Fibroblast of the aortic adventitia (primary cell): ENCODE measurements at places on chromosomes 7 and 10. TPM values are rescaled to one million over a fixed set of nuclear protein-coding genes. Genes with fewer than 3 reads are reported as not detected.

DNA sequence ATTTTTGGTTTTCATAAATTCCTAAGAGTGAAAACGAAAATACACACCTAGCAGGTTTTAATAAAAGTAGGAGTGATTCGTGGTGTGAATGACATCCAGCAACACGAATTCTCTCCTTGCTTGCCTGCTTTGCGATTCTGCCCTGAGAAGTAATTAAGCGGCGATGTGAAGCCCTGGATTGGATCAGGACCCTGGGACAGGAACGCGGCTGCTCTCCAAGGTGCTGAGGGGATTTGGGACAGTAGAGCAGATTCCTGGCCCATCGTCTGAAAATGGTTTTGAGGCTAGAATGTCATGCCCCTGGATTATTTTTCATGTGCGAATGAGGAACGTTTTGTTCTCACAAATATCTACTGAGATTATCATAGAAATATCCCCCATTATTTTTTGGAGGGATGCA is 7.8 kb downstream of the NPS start:
- DNase-seq, result no peak

GRCh38 chr7:150406567-150407421 is 27.7 kb downstream of the ZNF775 start:
- DNase-seq, result peak; percentile 20

Gene FRG2B
- not detected in 2 replicates for total RNA-seq

Gene PODXL
- 2.3 and 7.3 TPM in 2 replicates for total RNA-seq

DNA sequence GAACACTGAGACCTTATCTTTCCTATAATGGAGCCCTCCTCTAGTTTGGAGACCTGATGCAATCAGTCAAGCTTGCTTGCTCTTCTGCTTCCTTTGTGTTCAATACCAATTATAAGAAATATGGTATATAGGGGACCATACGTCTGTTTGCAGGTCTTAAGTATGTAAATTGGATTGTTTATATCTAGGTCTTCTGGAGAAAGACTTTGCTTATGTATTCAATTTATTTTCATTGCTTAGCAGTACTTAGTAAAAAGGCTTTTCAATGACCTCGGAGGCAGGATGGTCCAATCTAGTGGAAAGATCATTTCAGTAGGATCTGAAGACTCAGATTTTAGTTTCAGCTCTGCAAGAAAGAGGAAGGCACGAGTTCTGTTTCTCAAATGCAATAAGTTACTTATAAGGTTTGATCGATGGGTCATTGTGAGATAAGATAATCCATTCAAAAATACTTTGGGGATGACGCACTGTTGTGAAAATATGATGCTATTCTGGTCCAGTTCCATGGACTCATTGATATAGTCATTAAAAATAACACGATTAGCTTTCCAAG is 571.6 kb downstream of the SH2D4B start:
- DNase-seq, result no peak

GRCh38 chr7:134900166-134900982 is 85.9 kb upstream of the AGBL3 start:
- DNase-seq, result no peak

Gene NPC1L1
- under 0.01 TPM in 1 of 2 replicates, not detected in the other for total RNA-seq

Gene NUTM2E
- under 0.01 TPM in 1 of 2 replicates, not detected in the other for total RNA-seq

DNA sequence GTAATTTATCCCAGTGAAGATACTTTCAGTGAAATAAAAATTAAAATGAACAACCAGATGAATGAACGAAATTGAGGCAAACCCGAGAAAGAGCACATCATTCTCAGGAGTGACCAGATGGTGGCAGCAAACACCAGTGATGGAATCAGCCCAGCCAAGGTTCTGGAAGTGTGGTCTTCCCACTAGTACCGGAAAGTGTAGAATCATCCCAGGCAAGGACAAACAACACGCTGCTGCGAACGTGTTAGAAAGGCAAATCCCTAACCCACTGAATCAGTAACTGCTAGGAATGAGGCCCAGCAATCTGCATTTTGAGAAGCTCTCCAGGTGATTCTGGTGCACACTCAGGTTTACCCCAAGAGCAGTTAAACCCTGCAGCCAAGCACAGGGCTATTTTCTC is 15.5 kb upstream of the SLC18A3 start:
- DNase-seq, result peak; percentile 82

Gene SMARCD3
- 44.9 and 59.7 TPM in 2 replicates for total RNA-seq

Gene FZD1
- 11.8 and 28.7 TPM in 2 replicates for total RNA-seq

DNA sequence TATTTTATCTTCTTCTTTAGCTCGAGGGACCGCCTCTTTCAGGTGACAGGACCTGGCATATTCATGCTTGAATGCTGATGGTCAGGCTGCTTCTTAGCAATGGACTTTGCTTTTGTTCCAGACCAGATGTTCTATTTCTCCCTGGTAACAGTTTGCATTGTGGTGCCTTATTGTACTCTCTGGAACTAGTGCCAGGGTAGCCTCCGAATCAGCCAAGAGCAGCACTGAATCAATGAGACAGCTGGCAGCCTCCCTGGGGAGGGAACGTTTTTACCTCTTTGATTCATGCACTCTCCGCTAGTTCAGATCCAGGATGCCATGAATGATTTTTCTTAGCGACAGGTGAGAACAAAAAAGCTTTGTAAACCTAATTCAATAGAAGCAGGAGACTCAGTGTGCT is 54.1 kb upstream of the NXPH1 start:
- no peak for DNase-seq

Gene ACADSB
- total RNA-seq, result 7.4 and 11.4 TPM in 2 replicates

GRCh38 chr7:33870120-33870519 is 35.2 kb upstream of the BMPER start:
- DNase-seq, result no peak

DNA sequence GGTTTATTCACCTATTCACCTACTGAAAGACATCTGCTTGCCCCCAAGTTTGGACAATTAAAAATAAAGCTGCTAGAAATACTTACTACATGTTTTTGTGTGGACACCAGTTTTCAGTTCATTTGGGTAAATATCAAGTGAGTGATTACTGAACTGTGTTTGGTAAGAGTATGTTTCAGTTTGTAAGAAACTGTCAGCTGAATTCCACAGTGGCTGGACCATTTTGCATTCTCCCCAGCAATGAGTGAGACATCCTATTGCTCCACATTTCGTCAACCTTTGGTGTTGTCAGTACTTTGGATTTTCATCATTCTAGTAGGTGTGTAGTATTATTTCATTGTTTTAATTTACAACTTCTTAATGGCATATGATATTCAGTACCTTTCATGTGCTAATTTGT is 17.4 kb upstream of the IKZF1 start:
- no peak for DNase-seq

Gene MEOX2
- 2.6 and 13.0 TPM in 2 replicates for total RNA-seq

DNA sequence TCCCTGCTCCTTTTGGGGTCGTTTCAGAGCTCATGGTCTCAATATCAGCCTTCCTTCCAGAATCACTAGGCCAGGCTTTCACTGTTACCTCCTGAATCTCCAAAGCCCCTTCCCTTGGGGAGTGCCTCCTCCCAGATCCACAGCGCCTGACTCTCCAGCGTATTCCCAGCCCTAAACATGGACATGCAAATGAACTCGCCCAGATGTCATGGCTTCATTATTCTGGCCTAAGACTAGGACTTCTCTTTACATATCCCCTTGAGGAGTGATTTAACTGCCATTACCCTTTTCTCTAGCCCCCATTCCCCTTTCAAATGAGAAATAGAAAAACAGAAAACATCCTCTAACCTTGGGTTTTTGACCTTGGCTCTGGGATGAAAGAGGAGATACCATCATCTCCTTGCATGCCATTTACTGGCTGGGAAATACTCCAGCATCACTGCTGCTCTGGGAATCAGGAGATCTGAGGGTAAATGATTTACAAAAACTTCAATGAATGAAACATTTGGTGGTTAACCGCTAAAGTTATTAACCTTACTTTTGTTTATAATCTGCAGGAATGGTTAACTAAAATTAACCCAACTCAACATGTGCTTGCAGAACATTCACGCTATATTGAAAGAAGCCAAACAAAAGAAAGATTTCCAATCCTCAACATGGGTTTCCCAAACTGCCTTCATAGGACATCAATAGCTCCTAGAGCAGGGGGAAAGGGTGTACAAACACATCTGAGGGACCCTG is 37.0 kb downstream of the FAM171A1 start:
- DNase-seq, result no peak

Gene PRRT4
- total RNA-seq, result 0.27 and 0.82 TPM in 2 replicates

GRCh38 chr10:130062201-130062600 is 48.4 kb downstream of the C10orf143 start:
- no peak for DNase-seq

GRCh38 chr10:84946904-84947303 is 618.5 kb downstream of the CCSER2 start:
- no peak for DNase-seq

DNA sequence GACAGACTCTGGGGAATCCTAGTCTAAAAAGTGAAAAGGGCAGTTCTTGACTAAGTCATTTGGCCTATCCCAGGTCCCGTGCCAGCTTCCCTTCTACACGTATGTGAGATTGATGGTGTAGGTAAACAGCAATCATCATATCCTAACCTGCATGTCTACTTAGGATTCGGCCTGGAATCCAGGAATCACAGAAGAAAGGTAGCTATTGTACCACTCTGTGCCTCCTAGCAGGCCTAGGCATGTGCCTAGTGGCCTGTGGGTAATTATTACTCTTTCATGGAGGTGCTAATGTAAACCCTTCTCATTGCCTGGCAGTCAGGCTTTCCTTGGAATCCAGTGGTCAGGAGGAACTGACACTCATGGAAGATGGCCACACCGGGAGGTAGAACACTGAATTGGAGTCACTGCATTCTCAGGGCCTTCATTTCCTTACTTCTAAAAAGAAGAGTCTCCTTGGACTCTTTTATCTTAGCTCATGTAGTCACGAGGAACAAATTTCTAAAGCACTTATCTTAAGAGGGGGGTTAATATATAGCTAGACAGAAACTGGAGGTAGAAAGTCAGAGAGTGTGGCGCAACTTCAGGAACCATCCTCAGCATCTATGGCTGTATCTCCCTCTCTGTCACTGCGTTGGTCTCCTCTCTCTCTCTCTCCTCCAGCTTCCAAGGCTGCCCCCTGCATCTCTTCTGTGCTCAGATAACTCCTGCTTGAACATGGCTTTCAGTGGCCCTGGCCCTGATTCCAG is 122.5 kb downstream of the C1GALT1 start:
- DNase-seq, result no peak

Gene WIPF3
- not detected in 2 replicates for total RNA-seq

GRCh38 chr7:101303102-101303701 is 18.4 kb downstream of the IFT22 start:
- DNase-seq, result no peak

GRCh38 chr7:19378345-19378714 is 233.1 kb upstream of the FERD3L start:
- no peak for DNase-seq

Gene BEND7
- total RNA-seq, result 2.6 and 3.2 TPM in 2 replicates

GRCh38 chr7:4893929-4894475 is 10.5 kb upstream of the RADIL start:
- DNase-seq, result no peak

DNA sequence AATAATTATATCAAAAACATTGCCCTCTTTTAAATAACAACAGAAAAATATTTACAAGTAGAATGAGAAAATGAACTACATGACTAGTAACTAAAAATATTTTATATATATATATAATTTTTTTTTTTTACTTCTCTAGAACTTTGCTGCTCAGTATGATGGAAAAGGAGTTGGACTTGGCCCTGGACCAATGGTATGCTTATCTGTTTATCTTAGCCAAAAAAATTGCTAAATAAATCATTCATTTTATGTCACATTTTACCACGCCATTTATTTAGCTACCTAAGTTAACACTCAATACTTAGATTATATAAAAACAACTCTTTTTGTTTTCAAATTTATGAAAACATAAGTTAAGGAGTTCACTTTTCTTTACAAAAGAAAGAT is 6.7 kb downstream of the COL1A2 start:
- DNase-seq, result peak; percentile 72

DNA sequence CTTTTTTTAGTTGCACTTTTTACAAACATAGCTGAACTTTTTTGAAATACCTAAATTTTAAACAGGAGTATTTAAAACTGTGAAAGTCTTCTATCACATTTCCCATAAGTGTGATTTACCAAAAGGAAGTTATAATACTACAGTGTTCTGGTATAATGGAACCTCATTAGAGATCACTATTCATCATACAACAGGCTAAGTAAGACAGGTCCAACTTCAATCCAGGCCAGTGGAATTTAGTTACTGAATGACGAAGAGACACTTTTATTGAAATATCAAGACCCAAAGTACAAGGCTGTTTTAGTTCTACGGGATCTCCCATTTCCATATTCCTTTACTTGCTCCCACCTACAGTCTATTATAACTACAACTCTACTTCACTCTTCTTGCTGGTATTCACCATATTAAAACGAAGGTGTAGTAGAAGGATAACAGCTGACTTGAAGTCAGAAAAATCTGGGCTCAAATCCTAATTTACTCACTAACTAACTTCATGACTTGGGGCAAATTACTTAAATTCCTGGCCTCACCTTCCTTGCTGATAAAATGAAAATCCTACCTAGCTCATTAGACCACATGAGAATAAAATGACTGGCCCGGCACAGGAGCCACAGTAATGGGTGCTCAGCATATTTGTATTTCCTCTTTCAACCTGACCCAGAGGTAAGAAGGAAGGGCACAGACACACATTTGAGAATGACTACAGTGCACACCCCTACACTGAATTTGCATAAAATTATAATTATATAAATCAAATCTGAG is 21.6 kb downstream of the GPAM start:
- no peak for DNase-seq

GRCh38 chr7:99990460-99990852 is 14.6 kb upstream of the AZGP1 start:
- no peak for DNase-seq

DNA sequence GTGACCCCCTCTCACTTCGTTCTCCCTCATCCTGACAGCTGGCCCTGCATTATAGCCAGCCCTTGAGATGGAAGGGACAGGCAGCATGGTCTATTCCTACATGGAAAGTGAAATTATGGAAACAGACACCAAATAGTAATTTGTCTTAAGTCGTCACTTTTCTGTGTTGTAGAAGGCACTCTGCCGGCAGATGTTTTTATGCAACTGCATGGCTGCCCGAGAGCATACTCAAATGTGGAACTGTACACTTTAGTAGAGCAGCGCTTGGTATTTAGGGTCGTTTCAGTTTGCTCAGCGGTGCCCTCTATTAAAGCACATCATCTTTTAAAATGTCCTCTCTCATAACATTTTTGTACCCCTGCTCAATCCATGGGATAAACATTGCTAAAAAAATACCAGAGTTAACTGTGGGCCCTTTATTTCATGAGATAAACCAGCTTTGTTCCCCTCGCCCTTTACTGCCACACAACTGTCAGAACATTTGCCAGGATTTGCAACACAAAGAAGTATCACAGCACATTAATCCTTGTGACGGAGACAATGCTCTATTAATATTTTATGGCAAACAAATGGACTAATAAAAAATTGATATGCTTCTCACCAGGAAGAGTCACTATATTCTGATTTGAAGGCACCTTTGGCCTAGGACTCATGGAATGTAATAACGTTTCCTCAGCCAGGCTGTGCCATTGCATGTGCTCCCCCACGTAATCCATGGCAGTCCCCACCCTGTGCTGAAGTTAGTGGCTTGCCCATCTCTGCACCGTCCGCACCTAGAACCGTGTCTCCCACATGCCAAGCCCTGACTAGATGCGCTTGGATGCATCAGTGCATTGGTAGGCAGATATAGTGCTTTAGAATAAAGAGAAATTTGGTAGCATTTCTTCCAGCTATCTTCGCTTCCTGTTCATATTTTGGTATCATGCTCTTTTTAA is 221.3 kb downstream of the PAXIP1 start:
- no peak for DNase-seq

- DNase-seq, result no peak
Measured at GRCh38 chr7:69147631-69148030, 450.6 kb upstream of the AUTS2 start.

- DNase-seq, result no peak
Measured at GRCh38 chr7:112019932-112020331, 186.3 kb downstream of the DOCK4 start.
